NCI-H460 (cell line): ENCODE measurements at places on chromosomes 13 and 19. TPM values are rescaled to one million over a fixed set of nuclear protein-coding genes. Genes with fewer than 3 reads are reported as not detected.

DNA sequence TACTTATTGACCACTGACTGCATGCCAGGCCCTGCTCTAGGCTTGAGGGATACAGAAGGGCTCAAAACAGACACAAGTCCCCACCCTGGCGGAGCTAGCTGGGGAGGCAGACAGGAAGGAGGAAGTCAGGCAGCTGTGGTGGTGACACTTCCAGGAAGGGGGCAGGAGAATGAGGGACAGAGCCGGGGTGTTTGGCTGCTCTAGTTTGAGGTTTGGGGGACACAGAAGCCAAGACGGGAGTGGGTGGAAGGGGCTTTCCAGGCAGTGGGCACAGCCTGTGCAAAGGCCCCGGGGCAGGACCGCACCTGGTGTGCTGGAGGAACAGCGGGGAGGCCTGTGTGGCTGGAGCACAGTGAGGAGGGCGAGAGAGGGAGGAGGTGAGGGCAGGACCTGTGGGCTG is 4.0 kb downstream of the MRPL54 start:
- DNase-seq: no peak

DNA sequence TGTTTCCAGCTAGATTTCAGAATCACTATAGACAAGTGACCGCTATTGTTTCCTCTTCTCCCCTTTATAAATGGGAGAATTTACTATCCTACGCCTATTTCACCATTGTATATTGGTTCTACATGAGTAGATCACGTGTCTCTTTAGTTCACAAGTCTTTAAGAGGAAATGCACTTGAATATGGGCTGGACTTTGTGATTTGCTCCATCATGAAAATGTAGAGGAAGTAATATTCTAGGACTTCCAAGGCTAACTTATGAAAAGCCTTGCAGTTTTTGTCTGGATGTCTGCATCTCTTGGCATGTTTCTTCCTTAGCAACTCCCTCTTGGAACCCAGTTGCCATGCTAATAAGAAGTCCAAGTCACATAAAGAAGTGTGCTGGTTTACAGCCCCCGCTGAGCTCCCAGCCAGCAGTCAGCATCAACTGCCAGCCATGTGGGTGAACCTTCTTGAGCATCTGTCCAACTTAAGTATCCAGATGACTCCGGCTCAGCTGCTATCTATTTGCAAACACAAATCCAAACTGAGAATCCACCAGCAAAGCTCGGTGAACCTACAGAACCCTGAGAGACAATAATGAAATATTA is 4.8 kb upstream of the FBXL3 start:
- no peak for DNase-seq

GRCh38 chr19:35220315-35220921 is 8.1 kb downstream of the FAM187B start:
- no peak for DNase-seq

- no peak for DNase-seq
Observed at GRCh38 chr19:44055870-44056269, 4.0 kb downstream of the ZNF223 start.

GRCh38 chr13:66468656-66469055 is 761.5 kb downstream of the PCDH9 start:
- no peak for DNase-seq

Gene NAPA
- total RNA-seq: 25.4 and 28.0 TPM in 2 replicates
